ENCODE measurements at places on chromosomes 1 and 21. TPM values are rescaled to one million over a fixed set of nuclear protein-coding genes. Genes with fewer than 3 reads are reported as not detected.

GRCh38 chr1:1082239-1082775 lies 8.2 kb upstream of the RNF223 start:
- no peak for DNase-seq

DNA sequence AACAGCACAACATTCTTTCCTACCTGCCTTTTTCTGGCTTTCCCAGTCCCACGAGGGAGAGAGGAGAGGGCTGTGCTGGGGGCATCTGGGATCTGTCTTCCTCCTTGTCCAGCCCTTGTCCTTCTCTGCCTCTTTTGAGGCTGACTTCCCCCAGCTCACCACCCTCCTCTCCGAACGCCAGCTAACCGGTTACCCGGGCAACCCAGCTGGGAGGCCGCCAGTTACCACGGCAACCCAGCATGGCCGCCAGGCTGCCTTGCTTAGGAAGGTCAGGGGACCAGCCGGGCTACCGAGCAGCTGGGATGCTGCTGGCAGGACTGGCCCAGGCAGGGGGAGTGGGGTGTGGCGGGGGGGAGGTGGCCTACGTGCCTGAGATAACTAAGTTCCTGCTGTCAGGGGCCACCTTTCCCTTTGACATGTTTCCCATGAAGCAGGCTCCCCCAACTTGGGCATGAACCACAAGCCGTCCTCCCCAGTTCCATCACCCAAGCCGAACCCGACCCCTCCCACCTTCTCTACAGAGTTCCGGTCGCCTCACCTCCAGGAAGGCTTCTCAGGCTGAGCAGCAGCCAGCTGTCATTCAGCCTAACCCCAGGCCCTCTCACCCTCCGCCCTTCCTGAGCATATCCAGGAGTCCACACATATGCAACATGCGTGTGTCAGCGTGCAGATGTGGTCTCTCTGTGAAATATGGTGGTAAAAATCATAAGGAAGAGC lies 8.7 kb downstream of the PLEKHA6 start:
- DNase-seq: peak; percentile 48

DNA sequence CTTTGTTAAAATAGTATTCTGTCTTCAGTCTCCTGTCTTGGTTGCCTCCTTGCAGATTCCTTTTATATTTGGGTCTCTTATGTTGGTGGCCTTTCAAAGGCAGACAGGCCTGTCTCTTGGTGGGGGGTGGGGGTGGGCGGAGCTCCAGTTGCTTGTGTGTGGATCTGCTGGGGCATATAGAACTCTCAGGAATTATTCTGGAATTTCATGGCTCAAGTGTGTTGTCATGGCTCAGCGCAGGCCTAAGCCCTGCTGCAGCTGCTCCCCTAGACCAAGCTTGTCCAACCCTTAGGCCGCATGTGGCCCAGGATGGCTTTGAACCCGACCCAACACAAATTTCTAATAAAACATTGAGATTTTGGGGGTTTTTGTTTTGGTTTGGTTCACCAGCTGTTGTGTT lies 8.0 kb downstream of the C1orf35 start:
- no peak for DNase-seq

The OR6N1 gene
- not detected for total RNA-seq

The BSND gene
- total RNA-seq: not detected

The MPZ gene
- 4.5 TPM for total RNA-seq

The NBPF6 gene
- not detected for total RNA-seq

The CFHR1 gene
- total RNA-seq: not detected

The KCNJ9 gene
- not detected for total RNA-seq

Data from progenitor cell of endocrine pancreas (in vitro differentiated cells).